ENCODE measurements at places on chromosomes 4 and X.

- no peak for DNase-seq
These were observed 1002.9 kb upstream of the IGFBP7 start for GRCh38 chr4:58113126-58113525.

DNA sequence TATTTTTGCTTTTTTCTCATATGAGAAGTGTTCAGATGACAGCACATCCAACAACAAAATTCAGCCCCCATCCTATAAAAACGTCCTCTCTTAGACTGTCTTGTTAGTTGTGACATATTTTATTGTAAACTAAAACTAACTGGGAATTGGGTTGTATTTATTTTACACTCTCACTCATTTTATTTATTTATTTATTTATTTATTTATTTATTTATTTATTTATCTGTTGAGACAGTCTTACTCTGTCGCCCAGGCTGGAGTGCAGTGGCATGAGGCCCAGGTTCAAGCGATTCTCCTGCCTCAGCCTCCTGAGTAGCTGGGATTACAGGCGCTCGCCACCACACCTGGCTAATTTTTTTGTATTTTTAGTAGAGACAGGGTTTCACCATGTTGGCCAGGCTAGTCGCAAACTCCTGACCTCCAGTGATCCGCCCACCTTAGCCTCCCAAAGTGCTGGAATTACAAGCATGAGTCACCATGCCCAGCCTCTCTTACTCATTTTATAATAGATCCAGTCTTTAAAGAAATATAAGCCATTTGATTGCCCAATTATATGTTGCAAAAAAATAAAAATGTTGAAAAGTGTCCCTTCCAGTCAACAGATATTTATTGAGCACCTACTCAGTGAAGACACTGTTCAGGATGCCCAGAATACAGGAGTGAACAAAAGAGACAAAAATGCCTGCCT, 44.6 kb downstream of the PALLD start:
- DNase-seq: no peak

- no peak for DNase-seq
These were observed 88.0 kb upstream of the TRIM2 start for GRCh38 chr4:153116291-153116680.

DNA sequence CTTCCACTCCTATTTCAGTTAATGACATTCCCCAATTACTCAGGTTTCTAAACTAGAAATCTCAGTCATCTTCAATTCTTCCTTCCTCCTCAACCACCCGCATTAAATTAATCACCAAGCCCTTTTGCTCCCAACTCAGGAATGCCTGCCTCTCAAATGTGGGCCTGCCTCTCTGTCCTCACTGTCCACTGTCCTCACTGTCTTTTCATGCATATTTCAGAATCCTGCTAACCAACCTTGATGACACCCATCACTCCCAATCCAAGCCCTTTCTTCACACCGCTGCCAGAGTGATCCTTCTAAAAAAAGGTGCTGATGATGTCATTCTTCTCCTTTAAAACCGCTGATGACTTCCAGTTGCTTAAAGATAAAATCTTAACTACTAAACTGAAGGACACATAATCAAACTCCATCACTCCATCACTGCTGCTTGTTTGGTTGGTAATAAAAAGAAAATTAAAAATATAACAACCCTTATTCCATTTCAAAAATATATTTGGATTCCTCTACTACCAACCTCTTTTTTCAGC, 5.1 kb upstream of the APBB2 start:
- DNase-seq: no peak

- DNase-seq: no peak
These were observed 115.2 kb upstream of the KIT start for GRCh38 chr4:54542540-54543041.

- no peak for DNase-seq
These were observed 116.6 kb downstream of the IRF2 start for GRCh38 chr4:184357772-184358171.

DNA sequence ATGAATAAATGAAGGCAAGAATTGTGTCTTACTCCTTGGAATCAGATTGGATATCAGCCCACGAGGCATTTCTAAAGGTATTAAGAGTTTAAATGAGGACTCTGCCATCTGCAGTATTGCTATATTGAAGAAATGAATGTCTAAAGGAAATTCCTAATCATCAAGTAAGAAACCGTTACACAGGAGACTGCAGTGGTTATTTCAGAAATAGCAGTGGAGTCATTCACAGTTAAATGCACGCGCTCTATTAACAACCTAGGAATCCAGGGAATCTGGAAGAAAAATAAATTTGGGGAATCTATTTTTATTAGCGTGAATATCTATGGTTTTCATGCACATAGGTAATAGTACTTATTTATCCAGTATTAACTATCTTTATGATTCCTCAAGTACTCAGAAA, 334.2 kb downstream of the TENM3 start:
- no peak for DNase-seq

DNA sequence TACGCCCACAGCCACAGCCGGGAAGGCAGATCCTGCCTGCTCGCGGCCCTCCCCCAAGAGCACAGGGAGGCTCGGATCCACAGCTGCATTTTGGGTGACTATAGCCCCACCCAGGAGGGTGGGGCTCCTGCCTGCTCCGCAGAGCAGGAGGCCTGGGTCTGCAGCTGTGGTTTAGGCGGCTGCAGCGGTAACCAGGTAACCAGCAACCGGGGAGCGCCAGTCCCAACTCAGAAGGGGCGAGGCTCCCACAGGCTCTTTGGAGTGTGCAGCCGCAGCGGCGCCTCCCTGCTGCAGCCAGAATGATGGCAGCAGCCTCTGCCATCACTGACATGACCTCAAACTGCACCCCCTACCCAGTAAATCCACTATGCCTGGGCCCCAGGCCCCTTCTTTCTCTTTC, 148.0 kb upstream of the F9 start:
- no peak for DNase-seq

DNA sequence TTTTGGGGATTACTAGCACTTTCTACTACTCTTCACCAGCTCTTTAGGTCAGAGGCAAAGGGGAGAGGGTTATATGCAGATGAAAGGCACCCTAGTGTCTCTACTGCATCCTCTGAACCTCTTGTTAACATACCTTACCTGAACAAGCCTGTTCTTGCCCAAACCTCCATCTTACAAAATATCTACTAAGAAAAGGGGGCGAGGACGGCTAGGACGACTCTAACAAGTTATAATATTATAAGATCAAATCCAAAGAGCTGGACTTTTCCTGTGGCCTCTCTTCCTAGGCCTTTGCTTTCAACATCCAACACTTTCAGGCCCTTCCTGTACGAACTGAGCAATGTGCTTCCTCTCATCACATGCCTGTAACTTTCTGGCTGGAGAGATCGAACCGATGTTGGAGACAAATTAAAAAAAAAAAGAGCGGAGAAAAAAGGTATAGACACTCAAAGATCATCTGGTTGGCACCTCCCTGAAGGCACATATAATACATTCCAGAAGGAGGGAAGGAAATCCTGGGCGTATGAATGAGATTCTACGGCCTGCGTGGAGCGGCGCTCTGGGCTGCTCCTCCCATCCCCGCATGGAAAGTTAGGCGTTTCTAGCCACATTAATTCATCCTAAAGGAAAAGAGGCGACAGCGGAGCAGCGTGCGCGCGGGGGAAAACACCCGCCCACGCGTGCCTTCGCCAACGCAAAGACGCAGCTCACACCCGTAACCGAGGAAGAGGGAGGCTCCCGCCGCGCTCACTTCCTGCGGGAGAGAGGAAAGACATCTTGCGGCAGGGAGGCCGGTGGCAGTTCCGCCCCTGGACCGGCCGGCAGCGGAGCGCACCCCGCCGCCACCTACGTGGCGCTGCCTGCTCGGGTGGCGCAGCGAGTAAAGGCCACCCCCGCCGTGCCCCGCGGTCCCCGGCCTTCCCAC, 808 bp downstream of the PRDM5 start:
- peak; percentile 36 for DNase-seq

DNA sequence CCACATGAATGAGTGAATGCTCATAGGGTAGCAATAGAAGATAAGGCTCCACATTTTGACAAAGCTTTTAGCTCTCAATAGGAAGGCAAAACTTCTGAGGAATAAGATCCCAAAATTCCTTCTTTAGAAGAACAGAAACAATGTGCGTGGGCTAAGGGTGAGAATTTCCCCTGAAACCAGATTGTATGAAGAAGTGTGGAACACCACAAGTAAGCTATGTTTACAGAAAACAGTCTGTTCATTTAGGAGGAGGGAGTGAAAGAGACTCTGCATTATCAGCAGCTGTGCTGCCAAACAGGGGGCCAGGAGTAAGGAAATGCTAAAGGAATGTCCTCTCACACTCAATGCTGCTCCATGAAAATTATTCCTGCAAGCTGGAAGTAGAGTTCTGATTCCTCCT, 851.6 kb downstream of the CENPC start:
- no peak for DNase-seq

DNA sequence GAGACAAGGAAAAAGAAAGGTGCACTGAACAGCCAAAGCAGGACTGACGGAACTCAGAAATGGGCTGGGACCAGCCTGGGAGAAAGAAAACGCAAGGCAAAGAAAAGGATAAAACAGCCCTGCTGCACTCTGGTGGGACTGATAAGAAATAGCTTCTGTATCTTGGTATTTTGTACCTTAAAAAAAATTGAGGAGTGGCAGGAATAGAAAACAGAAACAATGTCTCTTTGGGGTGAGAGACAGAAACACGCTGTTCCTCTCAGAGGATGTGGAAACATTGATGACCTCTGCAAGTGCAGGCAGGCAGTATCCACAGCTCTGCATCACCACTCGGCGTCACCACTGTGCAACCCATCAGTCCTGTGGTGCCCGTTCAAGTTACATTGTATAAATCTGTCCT, 152.5 kb upstream of the SPRY1 start:
- DNase-seq: no peak

GRCh38 chr4:74223801-74224200, 65.9 kb downstream of the MTHFD2L start:
- no peak for DNase-seq

- no peak for DNase-seq
These were observed 103.3 kb upstream of the GATB start for GRCh38 chr4:151864068-151864467.

DNA sequence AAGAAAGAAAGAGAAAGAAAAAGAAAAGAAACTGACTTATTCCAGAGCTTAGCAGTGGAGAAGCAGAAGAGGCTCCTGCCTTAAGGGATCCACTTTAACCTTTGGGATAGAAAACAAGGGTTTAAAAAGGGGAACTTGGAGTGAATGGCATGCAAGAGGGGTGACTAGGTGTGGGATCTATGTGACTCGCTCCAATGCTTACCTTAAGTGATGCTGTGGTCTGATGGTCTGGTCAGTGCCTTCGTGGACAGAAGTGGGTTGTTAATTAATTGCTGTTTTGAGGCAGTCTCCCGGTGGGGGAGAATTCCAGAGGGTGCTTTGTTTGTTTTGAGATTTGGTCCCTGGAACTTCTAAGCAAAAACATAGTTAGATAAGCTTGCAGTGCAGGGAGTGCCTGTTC, 21.1 kb upstream of the RHOXF1 start:
- DNase-seq: no peak

GRCh38 chr4:101191302-101192098, 155.8 kb downstream of the PPP3CA start:
- no peak for DNase-seq

DNA sequence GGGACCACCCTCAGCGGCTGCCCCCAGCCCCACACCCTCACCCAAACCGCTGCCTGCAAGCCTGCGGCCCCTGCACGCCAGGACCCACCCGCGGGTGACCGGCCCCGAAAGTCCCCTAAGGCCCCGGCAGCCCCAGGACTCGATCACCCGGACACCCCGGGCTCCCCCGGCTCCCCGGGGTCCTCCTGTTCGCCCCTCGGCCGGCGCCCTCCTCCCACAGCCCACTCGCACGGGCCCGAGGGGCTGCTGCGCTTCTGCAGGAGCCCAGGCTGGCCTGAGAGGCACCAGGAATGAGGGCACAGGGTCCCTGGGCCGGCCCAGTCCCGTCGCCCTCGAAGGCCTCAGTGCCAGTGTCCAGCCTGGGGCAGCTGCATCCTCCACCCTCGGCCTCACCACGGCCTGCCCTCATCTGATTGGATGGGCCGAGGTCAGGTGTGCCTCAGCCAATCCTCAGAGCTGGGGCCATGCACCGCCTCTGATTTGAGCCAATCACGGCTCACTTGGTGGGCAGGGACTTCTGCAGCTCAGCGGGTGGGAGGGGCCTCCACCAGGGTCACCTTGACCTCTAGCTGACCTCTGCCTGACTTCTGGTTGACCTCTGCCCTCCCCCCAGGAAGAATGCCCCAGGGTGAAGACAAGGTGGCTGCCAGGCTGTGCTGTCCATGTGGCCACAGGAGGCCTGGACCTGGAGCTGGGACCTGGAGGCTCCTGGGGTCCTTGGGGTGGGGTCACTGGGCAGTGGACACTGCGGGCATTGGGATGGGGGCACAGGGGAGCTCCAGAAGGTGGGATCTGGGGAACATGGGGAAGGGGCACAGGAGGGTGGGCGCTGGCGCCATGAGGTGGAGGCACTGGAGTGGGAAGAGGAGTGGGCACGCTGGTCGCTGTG, 97.6 kb upstream of the NKX1-1 start:
- DNase-seq: no peak

DNA sequence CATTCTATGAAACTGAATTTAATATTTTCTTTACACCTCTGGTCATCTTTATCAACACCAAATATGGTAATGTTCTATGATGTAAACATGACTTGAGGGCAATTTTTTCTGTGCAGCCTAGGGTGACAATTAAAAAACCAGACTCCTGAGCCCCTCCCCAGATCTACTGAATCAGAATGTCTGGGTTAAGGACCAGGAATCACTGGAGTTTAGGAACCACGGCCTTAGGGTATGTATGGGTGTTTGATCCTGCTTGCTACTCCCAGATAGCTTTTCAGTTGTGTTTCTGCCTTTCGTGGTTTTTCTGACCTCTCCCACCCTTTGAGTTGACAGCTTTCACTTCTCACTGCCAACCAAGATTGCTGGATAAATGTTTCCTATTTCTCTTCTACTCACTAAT, 332.2 kb downstream of the DHX15 start:
- DNase-seq: no peak

GRCh38 chrX:87873347-87873941, 355.8 kb downstream of the KLHL4 start:
- no peak for DNase-seq

DNA sequence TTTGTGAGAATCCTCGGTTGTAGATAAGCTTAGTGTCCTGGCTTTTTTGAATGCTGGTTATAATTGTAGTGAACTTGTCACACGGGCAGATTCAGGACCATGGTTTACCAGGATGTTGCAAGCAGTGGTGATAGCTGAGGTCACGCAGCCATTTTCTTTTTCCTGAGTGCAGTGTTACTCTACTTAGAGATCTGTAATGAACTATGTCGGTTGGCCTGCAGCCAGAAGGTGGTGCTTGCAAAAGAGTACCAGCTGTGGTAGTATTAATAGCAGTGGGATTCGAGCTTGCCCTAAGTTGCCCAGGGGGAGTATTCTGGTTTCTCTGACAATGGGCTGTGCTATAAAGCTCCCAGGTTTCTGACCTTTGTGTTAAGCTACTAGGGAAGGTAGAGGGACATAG, 368.9 kb downstream of the SLITRK2 start:
- no peak for DNase-seq

DNA sequence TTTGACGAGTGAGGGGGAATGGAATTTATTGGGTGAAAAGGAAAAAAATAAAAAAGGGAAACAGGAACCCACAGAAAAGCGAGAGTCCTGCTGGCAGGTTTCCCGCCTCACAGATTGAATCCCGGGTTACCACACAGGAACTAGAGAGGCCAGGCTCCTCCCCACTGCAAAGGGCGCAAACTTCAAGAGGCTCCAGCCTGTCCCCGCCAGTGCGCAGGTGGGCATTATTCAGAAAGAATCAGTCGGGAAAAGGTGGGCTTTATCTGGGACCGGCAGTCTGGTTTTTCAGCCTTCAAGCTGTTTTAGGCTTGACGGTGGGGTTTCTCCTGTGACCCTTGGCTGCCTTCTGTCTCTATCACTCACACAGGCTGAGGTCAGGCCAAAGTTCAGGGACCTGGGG, 1496.8 kb downstream of the RPA4 start:
- DNase-seq: no peak

- peak; percentile 5 for DNase-seq
These were observed 120.9 kb downstream of the CHIC2 start for GRCh38 chr4:53943345-53944085.

Data from amniotic stem cell (primary cell).